LHCN-M2 (cell line): ENCODE measurements at places on chromosomes 3 and 15.

- DNase-seq, result no peak
These were observed 30.1 kb downstream of the ESYT3 start for GRCh38 chr3:138464491-138464860.

DNA sequence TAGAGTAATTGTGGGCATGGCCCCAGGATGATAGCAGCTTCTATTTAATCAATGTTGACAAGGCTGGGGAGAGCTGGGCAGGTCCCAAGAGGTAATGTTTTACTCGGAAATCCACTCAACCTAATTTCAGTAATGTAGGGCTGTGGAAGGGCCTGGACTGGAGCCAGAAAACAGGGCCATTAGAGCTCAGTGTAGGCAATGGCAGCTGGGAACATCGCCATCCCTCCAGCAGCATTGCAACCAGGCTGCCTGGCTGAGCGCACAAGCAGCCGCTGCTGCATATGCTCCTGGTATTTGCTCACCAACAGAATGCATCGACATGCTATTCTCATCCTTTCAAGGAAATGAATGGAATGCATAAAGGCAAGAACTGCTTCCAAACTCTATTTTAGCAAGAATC is 90.0 kb downstream of the GAP43 start:
- no peak for DNase-seq

GRCh38 chr3:76432396-76432795 is 607.5 kb upstream of the ROBO2 start:
- DNase-seq, result no peak

- no peak for DNase-seq
These were observed 32.8 kb downstream of the FRMD4B start for GRCh38 chr3:69353088-69353478.

- no peak for DNase-seq
These were observed 67.1 kb downstream of the AAGAB start for GRCh38 chr15:67187351-67187854.

- DNase-seq, result no peak
These were observed 2.2 kb downstream of the HPS3 start for GRCh38 chr3:149131589-149131988.

GRCh38 chr3:157531301-157531660 is 28.1 kb upstream of the VEPH1 start:
- peak; percentile 22 for DNase-seq

DNA sequence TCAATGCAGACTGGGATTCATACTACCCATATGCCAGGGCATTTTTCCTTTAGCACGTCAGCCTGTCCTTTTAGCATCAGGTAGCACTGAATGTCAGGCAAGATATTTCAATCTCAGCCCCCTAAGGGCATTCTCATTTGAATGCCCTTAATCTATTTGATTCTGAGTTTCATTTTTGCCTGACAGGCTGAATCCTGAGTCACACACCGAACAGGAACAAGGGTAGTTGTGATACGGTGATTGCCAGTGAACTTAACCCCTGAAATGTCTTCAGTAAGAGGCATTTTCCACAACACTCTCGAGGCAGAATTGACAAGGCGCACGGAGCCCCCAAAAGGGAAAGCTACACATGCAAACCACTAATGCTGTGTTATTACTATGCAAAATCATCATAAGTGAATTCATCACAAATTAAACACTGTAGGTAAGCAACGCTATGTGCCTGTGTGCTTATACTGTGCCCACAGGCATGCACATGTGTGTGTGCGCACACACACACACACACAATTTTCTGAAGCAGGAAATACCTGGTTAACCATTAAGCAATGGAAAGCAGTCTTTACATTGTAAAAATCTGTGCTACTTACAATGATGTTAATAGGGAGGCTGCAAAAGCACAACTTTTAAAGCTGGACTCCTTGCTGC is 130.4 kb downstream of the ZNF385D start:
- no peak for DNase-seq

- DNase-seq, result no peak
These were observed 10.3 kb upstream of the ZMAT3 start for GRCh38 chr3:179081885-179082284.

DNA sequence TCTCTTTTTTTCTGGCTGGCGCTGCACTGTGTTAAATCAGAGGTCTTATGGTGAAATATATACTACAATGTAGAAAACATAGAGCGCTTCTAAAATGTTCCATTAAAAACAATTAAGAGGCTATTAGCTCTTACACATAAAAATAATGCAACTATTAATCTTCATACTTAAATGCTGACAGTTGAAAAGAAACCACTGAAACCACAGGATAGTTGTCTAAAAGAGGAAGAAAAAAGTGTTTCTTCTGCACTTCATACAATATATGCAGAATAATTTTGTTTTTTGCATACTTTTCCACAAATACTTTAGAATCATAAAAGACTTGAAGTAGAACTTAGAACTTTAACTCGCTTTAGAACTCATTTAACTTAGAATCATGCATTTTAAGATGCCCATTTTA is 170.5 kb downstream of the PYDC2 start:
- DNase-seq, result no peak

GRCh38 chr3:32405711-32406323 is 14.2 kb downstream of the CMTM7 start:
- no peak for DNase-seq

DNA sequence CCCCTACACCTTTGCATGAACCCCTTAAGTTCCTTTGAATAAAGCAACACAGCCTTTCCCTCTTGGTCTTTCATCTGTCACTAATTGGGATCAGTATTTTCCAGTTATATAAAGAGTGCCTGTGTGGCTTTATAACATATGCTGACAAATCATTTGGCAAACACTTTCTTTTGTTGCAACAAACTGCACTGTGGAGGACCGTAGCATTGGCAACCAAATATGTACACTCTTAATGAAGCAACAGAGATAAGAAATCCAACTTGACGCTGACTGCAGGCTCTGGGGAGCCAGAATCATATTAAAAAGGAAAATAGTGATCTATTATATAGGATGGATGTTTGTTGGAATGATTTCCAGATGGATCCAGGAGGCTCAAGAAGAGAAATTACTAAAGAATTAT is 120.1 kb upstream of the PRICKLE2 start:
- DNase-seq, result no peak

GRCh38 chr15:48823237-48823636 is 12.4 kb upstream of the CEP152 start:
- DNase-seq, result peak; percentile 16

GRCh38 chr3:43760938-43761337 is 70.2 kb downstream of the ABHD5 start:
- DNase-seq, result no peak

DNA sequence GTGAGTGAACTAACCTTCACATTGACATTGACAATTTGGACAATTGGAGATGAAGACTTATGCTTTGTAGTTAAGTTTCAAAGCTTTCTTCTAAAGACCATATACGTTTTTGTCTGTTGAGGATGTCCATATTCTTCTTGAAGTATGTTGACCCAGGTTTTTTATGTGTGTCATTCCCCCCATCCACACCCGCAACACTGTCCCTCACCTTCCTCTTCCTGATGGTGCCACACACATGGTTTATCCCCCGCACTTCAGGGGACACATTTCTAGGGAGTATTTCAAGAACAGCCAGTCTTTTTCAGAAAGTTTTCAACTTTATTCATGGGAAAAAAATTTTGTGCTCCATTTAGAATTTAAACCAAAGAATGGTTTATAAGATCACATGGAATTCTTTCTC is 105.1 kb downstream of the GHSR start:
- no peak for DNase-seq

- DNase-seq, result no peak
These were observed 15.2 kb downstream of the DNAJC19 start for GRCh38 chr3:180974286-180974685.

DNA sequence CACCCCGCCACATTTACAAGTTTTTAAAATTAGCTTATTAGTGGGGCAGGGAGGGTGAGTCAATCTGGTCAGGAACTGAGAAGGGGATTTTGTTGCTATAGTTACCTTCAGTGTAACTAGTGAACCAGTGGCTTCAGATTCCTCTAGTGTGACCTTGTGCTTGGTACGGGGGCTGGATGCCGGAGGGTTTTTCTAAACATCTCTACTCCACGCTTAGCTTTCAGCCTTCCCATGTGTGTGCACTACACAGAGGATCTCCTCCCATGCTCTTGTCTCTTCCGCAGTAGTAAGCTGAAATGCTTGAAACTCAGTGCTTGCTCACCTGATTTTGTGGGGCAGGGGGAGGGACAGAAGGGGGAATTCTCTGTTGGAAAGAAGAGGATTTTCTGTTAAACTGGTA is 67.9 kb upstream of the AKAP13 start:
- no peak for DNase-seq

DNA sequence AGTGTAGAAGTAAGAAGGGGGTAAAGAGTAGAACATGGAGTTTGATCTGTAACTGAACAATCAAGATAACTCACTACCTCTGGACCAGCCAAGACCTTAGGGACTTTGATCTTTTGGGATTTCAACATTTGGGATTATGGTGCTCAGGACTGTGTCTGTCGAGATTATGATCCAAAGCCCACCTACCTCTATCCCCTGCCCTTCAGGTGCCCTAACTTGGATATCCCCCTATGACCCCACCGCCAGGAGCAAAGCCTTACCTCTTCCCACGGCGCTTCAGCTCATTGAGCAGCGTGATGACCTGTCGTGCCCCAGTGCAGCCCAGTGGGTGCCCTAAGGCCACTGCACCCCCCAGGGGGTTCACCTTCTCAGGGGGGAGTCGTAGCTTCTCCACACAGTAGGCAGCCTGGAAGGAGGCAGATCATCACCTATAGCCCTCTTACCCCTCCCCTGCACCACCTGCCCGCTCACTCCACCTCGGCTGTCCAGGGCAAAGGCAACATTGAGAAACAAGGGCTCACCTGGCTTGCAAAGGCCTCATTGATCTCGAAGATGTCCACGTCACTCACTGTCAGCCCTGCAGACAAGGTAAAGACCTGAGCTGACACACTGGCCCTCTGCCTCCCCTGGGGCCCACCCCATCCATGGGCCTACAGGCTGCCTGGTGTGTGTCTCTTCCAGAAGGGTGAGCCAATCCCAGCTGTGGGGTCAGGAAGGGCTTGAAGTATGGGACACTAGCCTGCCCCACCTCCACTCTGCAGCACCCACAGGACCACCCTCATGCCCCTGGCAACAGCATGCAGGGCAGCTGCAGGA is 11.4 kb downstream of the ACAA1 start:
- DNase-seq, result no peak
